Activated T-helper 1 cell treated with Interleukin-2 at 50 U/mL for 16 hours (primary cell): ENCODE measurements at places on chromosomes 13 and 19.

GRCh38 chr13:93794197-93794885 is 567.7 kb downstream of the GPC6 start:
- DNase-seq = no peak

DNA sequence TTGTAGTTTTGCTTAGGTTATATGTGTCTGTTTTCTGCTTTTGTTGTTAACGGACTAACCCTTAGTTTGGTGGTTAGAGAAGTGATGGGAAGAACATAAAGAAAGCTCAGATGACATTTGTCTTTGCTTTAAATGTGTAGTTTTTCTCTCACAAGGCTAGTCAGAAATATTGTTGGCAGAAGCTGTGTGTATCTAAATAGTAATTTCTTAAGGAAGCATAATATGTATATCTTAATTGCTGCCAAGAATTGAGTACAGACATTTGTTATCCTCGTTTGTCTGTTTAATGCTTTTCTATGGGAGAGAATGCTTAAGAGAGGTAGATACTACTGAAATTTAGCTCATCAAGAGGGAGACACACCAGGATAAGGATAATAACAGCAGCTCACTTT is 2.7 kb downstream of the RGCC start:
- no peak for DNase-seq

DNA sequence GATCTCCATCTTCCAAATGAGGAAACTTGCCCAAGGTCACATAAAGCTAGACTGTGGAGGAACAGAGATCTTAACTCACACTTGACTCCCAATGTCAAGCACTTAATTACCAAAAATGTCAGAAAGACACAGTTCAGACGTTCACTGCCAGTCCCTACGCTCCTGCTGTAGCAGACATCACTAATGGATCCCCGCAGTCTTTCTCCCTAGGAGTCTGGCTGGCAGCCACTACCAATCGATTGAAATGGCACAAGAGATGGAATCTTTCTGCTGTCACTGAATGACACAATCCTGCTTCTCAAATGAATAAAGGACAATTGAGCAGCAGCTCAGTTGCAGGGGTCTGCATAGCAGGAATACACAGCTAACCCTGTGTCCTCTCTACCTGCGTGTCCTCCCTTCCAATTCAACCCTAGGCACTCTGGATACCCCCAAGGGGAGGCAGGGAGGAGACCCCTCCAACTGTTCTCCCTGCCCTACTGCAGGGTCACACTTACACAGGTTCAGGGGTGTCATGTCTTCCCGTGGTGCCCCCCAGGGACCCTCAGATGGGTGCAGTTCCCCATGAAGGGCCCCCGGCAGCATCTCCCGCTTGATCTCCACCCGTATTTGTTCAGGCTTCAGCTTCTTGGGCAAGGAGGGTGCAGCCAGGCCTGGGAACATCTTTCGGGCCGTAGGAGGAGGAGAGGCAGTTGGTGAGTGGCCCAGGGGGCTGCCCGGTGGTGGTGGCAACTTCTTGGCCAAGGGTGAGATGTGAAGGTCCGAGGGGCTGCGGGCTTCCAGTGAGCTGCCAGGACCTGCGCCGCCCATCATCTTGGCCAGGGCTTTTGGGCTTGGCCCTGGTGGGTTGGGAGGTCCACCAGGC is 7.9 kb upstream of the AKAP8L start:
- no peak for DNase-seq

GRCh38 chr13:49435992-49436391 is 7.9 kb downstream of the CAB39L start:
- DNase-seq = no peak

- no peak for DNase-seq
Observed at GRCh38 chr13:21837841-21838551, 167.1 kb downstream of the FGF9 start.

GRCh38 chr13:55661505-55661904 is 1479.2 kb upstream of the PRR20A start:
- DNase-seq = no peak

- no peak for DNase-seq
Observed at GRCh38 chr19:39211731-39212374, 7.8 kb upstream of the SYCN start.

GRCh38 chr13:98939660-98940191 is 38.1 kb downstream of the DOCK9 start:
- no peak for DNase-seq
